Cerebellum (tissue), 4 donors: ENCODE measurements at places on chromosomes 1 and 21. TPM values are rescaled to one million over a fixed set of nuclear protein-coding genes. Genes with fewer than 3 reads are reported as not detected.

Gene AMY1A
- not detected for total RNA-seq

Gene GPA33
- total RNA-seq, result 0.36 TPM

Gene CELA2A
- total RNA-seq, result not detected

Gene LPAR3
- total RNA-seq, result 0.27 TPM

Gene UMODL1
- total RNA-seq, result 0.09 TPM

Gene ITLN2
- not detected for total RNA-seq

GRCh38 chr1:79859212-79859948 is 852.9 kb upstream of the ADGRL4 start:
- DNase-seq, result no peak

- no peak for DNase-seq
Observed at GRCh38 chr1:100253552-100253951, 3.9 kb upstream of the DBT start.

GRCh38 chr21:44401386-44402160 is 48.2 kb downstream of the TRPM2 start:
- no peak for DNase-seq

DNA sequence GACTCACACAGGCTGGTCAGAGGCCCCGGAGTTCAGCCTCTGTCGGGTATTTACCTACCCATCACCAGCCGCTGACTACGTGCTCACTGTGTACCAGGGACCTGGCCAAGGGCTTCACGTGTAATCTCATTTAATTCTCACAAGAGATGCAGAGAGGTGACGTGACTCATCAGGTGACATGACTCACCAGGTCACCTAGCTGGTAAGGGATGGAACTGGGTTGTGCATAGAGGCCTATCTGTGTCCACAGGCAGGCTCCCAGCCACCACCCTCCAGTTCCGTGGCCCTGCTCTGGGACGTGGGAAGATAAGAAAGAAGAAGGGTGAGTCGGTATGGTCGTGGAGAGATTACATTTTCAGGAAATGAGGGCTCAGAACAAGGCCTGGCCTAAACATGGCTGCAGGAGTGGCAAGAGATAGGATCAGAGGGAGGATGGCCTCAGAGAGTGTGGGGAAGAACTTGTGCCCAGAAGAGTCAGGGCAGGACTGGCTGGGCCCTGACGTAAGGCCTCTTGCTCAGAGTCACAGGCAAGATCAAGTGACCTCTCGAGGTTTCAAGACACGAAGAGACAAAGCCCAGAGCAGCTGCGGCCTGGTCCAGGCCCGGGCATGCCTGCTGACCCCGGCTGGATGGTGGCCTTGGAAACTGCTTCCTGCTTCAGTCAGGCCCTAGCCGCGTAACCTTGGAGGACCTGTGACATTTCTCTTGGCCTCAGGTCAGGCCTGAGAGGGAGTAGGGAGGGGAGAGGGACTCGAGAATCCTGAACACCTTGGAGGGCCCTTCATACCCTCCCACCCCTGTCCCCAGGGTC is 52.7 kb upstream of the WASF2 start:
- DNase-seq, result no peak

DNA sequence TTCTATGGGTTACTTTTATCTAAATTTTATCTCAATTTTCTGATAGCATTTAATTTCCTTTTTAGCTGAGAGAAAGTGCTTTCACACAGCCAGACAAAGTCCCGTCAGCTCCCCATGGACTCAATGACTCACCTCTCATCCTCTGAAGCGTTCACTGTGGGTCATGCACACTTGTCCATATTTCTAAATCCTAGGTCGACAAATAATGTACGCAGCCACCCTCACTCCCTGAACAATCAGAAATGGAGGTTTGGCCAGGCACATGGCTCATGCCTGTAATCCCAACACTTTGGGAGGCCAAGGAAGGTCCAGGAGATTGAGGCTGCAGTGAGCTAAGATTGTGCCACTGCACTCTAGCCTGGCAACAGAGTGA is 42.4 kb upstream of the COA6 start:
- DNase-seq, result no peak

DNA sequence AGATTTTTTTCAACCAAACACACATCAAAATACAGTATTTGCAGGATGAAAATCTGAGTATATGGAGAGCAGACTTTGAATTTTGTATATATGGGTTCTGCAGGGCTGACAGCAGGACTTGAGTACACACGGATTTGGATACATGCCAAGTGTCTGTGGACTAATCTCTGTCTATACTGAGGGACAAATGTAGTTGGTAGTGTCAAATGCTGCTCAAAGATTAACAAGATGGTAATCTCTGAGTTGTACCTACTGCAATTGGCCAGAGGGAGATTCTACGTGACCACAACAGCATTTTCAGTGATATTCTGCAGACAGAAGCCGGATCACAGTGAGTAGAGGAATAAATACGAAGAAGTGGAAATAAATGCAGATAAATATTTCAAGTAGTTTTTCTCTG is 43.4 kb downstream of the SHCBP1L start:
- no peak for DNase-seq

- DNase-seq, result no peak
Observed at GRCh38 chr1:1171546-1172340, 1.9 kb upstream of the TTLL10 start.

GRCh38 chr1:224732377-224733026 is 116.4 kb downstream of the CNIH3 start:
- no peak for DNase-seq

- no peak for DNase-seq
Observed at GRCh38 chr1:22031214-22031962, 21.1 kb upstream of the CDC42 start.

DNA sequence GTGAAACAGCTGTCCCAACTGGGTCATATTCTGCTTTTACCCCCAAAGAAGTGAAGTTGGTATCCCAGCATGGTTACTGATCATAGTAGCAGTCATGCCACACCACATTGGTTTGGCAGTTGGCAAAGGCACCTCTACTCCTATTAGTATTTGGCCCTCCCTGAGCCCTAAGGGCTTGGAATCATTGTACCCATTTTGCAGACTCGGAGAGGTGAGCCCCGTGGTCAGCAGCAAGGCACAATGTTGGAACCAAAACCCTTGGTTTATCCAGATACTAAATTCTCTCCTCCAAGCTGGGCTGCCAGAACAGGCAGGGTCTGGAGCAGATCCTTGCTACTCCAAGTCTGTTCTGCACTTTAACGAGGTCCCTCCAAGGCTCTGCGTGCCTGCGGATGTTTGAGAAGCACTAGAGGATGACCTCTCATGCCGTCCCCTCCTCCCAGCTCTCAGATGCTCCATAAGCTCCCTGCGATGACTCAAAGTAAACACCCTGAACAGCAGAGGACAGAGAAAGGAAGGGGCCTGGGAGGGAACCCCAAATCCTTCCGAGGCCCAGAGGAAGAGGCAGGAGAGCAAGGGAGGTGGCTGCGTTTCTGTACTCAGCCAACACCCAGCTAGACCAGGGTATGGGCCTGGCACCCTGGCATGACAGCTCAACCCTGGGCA is 89.3 kb downstream of the PAX7 start:
- no peak for DNase-seq

DNA sequence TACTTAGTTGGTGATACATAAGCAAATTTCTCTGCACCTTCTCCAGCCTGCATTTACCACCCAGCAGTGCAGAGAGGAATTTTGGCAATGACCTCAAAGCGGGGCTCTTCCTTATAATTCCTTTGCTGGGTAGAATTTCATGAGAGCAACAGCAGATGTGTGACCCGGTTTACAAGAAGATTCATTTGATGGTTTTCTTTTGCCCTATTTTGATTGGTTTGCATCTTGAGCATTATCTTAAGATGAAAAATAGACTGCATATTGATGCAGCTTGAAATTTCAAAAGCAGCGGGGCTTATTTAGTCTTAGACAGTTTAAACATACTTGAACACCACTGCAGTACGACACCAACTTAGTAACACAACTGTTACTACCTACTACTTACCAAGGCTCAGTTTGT is 378.9 kb downstream of the TTLL7 start:
- no peak for DNase-seq

GRCh38 chr1:106173101-106173500 is 883.4 kb upstream of the PRMT6 start:
- no peak for DNase-seq

DNA sequence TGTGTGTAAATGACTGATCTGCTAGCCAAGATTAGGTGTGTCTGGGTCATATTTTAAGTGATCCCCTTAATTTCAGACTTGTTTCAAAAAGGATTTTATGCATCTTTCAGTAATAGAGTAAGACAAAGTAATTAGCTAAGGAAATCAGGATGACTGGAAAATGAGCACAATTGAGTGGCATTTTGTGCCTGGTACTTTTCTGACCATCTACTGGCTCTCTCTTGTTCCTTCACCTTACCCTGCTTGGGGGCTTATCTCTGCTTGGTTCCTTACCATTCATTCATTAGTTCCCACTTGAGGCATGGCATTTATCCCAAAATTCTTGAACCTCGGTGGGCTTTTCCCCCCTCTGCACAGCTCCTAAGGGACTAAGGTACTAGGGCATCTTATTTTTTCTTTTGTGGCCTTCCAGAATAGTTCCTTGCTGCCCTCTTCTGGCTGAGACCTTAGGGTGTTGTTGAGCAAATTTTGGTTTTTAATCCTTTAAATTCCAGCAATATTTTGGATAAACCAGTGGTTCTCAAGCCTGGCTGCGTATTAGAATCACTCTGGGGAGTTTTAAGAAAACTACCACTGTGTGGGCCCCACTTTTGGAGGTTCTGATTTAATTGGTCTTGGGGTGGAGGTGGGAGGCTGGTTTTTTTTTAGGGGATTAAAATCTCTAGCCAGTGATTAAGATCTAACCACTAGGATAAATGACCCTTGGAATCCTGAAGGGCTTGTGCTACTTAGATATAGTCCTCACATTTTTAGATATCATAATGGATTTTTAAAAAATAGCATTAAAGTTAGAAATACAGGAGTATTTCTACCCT is 50.8 kb downstream of the HS2ST1 start:
- no peak for DNase-seq

DNA sequence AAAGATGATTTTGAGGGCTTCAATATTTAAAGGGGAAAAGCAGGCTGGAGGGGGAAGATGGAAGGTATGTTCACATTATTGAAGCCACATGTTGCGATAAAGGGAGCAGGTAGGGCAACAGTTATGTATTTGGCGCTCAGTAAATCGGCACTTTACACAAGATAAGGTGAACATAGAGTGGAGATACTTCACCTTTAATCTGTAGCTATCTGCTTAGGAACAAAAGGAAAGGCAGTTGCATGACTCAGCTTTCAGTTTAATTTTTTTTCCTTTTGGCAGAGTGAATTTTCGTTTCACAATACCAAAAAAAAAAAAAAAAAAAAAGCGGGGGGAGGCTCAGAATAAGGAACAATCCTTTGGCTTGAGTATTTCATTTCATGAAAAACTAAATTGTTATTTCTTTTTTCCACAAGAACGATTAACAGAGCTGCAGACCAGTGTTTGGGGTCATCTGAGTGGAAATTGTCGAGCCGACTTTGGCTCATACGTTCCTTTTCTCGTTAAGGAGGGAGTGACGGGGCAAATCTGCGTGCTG is 1.1 kb upstream of the COQ8A start:
- no peak for DNase-seq

DNA sequence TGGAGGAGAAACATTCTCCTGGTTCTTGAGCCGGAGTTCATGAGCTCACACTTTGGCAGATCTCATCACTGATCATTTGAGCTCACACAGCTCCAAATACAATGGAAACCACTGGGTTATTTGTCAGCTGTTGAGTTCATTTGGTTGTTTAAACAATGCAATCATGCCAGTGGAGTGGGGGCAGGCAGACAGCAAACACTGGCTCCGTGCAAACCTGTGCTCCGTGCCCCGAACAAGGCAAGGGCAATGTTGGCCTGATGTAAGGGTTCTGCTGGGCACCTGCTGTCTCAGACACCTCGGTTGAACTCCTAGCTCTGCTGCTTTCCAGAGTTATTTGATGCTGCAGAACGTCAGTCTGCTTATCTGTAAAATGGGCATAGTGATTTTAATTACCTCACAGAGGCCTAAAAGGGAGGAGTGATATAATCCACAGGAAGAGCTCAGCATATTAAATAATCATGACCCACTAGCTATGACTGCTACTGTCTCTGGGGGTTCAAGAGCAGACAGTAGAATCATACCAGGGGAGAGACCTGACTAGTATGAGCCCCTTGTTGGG is 20.0 kb upstream of the CLIC6 start:
- DNase-seq, result no peak

DNA sequence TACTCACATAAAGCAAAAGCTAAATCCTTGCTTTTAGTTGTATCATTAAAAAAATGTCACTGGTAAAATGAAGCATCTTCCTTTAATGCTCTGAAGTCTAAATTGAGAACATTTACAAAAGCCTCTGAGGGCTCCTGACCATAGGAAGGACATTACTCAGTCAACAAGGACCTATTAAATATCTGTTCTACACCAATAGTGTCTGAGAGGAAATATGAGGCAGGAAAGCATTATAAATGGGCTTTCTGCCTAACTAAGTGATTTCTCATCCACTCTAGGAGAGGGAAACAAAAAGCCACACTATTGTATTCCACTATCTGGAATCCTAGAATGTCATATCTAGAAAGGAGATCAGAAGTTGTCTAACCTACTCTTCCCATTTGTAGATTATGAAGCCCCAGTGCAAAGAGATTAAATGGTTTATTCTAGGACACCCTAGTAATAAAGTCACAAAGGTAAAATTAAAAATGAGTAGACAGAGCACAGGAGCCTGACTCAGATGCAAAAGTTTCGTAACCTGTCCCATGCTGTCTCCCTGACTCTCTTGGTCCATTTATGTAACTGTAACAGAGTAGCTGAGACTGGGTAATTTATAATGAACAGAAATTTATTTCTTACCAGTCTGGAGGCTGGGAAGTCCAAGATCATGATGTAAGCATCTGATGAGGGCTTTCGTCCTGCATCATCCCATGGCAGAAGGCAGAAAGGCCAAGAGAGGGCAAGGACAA is 17.6 kb downstream of the RGS1 start:
- no peak for DNase-seq

DNA sequence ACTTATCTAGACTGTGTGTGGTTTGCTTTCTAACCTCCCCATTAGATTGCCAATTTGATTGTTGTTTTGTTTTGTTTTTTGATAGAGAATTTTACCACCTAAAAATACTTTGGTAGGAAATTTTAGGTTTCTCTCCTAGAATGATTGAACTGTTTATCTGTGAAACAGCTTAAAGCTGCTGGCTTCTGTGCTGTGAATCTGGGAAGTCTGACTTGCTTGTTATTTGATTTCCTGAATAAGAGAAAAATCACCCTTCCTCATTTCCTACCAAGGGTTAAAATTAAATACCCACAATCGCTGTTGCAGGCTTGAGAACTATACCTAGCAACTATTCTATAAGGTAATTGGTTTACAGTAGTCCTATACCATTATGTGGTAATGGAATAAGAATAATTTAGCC is 198.9 kb upstream of the CACYBP start:
- DNase-seq, result peak; percentile 31

DNA sequence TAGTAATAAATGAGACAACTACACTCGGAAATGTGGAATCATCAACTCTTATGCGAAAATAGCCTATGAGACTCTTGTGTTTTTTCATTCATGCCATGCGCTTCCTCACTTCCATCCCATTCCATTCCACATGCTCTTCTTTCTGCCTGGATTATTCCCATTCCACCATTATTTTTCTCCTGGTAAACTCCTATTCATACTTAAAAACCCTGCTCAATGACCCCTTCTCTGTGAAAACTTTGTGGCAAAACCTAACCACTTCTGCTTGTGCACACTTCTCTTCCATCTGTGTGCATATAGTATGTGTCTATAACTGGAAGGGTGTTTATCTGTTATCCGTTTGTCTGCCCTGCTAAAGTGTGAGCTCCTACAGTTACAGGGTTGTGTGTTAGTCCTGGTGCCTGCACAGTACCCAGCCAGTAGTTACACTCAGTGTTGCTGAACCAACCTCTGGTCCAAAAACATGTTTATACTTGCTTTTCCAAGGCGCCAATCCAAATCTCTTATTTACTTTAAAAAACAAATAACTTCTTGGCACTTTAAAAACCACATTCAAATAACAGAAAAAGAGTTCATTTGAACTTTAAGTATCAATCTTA is 10.7 kb downstream of the EPHX1 start:
- no peak for DNase-seq
